ENCODE measurements at places on chromosomes 2 and 18.

DNA sequence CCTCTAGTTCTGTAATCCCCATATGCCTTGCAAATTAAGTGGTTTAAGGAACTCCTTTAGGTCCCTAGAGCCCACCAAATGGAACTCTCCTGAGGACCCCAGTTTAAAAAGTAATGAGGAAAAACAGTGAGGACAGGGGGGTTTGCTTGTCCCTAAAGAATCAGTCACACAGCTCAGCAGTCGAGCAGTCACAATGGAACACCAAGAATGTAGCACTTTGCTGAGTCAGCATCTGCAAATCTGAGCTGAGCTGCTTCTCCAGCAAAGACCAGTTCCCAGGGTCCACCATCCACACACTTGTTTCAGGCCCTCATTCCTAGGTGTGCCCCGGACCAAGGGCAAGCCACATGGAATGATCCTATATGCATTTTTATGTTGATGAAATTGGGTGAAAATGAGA lies 46.2 kb upstream of the NEDD4L start:
- DNase-seq = no peak

- DNase-seq = no peak
These were observed 20.8 kb upstream of the TUBB6 start for GRCh38 chr18:12287131-12287681.

- DNase-seq = no peak
These were observed 96.6 kb downstream of the TMEM17 start for GRCh38 chr2:62409442-62409841.

DNA sequence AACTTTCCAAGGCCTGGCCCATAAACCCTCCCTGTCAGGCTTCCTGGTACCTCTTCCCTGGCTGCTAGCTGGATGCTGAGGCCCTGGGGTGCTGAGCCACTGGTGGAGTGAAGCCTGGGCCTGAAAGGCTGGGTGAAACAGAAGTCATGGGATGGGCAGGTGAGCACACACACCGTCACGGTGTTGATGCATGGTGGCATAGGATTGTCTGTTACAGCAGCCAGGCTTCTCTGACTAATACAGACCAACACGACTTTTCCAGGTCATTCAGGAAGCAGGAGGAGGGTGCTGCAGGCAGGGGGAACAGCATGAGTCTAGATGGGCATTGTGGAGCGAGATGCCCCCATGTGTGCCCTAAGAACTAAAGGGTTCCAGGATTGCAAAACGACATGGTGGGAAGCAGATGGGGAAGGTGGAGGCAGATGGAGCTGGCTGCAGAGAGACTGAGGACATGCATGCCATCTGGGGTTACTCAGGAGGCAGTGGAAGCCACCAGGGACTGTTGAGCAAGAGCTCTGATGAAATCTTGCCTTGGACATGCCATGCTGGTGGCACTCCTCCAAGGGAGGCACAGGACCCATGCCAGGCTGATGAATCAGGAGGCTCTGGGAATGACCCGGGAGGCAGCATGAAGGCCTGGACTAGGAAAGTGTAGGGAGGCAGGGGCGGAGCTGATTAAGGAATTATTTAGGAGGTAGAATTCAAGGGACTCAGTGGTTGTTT lies 480.9 kb downstream of the TSN start:
- DNase-seq = no peak

- no peak for DNase-seq
These were observed 88.7 kb upstream of the STPG4 start for GRCh38 chr2:47243596-47244323.

DNA sequence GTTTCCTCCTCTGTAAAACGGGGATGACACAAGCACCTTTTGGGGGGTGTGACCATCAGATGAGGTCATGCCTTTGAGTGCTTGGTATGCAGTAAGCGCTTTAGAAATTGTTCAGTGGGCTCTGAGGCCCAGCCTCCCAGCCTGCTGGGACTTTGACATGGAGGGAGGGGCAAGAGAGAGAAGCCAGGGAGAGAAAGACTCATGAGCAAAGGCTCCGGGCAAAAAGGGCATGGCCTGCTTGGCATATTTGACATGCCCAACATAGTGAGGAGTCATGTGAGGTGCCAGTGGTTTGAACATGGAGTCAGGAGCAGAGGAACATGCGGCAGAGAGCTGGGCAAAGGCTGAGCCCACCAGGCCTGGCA lies 14.0 kb downstream of the TNS1 start:
- DNase-seq = no peak

DNA sequence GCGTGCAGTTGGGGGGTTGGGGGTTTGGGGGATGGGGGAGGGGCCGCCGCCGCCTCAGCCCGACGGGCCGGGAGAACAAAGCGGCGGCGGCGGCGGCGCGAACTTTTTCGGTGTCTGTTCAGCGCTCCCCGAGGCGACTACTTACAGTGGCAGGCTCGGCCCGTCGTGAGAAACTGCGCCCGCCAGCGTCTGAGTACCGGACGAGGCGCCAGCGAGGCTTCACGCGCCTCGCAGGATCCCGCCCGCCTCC lies 172 bp downstream of the PRKD3 start:
- DNase-seq = peak; percentile 67

DNA sequence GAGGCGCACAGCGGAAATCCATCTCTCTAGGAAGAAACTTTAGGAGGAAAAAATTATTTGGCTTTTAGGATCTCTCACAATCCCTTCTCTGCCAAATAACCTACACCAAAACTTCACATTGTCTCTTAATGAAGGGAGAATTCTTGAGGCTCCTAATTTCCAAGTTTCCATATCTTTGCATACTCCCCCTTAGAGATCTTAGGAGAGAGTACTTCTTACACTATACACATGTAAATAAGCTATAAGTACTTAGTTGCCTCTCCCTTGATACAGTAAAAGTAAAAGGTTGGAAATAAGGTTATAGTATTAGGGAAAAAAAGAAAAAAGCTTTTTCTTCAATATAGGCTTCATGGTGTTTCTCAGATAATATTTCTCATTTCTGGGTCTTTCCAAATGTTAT lies 596.7 kb downstream of the SATB2 start:
- no peak for DNase-seq

DNA sequence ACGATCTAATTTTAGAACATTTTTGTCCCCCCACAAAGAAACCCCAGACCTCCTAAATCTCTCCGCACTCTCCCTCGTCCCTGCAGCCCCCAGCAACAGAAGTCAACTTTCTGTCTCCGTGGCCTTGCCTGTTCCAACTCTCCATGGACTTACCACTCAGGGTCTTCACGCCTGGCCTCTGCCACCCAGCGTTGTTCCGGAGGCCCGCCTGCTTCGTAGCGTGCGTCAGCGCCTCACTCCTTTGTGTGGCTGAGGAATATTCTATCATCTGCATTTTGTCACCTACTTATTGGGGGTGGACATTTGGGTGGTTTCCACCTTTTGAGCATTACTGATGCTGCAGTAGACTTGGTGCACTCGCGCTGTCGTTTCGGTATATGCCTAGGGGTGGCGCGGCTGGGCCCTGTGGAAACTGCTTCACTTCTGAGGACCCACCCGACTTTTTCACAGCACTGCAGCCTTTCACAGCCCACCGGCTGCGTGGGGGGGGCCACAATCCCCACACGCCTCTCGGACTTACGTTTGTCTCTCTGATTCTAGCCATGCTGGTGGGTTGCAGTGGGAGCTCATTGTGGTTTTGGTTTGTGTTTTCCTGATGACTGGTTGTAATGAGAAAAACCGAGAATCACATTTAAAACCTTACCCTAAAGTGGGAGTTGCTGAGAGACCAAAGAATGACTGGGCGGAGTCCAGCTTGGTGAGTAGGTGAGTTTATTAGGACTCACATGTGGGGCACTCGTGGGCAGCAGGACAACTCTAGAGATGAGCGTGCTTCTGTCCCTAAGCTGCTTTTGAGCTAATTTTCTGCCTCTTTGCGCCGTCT lies 1.4 kb upstream of the HSBP1L1 start:
- peak; percentile 43 for DNase-seq

DNA sequence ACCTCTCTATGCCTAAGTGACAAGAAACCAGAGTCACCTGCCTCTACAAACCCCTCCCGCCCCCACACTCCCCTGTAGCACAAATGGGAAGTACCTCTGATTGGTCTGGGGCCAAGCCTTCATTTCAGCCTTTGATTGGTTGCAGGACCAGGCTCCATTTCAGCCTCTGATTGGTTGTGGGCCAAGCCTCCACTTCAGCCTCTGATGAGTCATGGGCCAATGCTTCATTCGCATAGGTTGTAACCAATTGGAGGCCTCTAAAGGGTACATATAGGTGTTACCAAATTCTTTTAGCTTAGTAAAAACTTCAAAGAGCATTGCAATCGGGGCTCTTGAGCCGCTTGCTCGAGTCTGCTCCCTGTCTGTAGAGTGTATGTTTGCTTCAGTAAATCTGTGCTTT lies 25.0 kb downstream of the CCDC102B start:
- DNase-seq = no peak

Measured in stimulated activated CD4-positive, alpha-beta T cell treated with anti-CD3 and anti-CD28 coated beads, Interleukin-4, amount 100 ng/mL, for 1 hour (primary cell).